ENCODE measurements at places on chromosomes 16 and 17.
A peak's percentile ranks its signal among the peaks of the same experiment; 100 is the strongest.

DNA sequence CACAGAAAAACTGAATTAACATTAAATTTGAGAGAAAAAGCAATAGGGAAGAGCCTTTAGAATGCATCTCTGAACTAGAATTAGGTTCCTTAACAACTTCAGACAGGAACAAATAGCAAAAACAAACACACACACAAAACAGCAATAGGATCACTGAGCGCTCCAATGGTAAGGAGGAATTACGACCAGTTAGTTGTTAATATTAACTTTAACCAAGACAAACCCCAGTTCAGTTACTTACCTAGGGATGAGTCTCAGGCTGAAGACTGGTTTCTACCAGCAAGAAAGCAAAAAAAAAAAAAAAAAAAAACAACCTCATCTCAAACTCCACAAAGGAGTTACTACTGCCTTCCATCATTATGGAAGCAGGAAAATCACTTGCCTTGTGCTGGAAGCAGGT is 14.6 kb downstream of the DHRS7B start:
- DNase-seq = no peak

- no peak for DNase-seq
Observed at GRCh38 chr17:57488856-57489255, 232.5 kb downstream of the MSI2 start.

DNA sequence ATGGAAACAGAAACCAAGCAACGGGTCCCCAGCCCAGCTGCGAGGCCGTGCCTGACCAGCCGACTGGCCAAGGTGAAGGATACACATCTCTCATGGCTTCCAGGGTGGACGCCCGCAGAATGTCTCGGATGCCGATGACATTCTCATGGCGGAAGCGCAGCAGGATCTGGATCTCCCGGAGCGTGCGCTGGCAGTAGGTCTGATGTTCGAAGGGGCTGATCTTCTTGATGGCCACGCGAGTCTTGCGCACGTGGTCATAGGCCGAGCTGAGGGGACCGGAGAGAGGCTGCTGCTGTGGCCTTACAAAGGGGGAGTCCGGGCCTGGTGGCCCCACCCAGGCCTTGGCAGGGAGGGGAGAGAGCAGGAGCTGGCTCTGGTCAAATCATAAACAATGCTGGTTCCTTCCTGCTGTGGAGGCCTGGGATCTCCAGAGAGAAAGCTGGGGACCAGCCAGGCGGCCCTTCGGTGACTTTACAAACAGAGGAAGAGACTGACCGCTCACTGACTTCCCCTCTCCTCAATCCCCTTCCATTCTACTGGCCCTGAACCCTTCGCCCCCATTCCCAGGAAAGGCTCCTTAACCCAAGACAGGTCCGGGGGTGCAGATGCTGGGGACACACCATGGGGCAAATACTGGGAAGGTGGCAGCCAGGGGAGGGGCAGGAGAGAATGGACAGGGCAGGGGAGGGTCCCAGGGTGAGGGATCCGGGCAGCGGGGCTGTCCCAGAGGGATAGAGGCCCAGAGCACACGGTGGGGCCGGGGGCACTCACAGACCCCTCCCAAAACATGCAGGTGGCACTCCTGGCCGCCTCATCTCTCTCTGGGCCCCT is 1.1 kb downstream of the MAPK3 start:
- DNase-seq = no peak

GRCh38 chr17:37067555-37068111 is 118.9 kb downstream of the AATF start:
- DNase-seq = no peak

GRCh38 chr17:75646638-75646992 is 13.4 kb downstream of the SMIM5 start:
- DNase-seq = no peak

DNA sequence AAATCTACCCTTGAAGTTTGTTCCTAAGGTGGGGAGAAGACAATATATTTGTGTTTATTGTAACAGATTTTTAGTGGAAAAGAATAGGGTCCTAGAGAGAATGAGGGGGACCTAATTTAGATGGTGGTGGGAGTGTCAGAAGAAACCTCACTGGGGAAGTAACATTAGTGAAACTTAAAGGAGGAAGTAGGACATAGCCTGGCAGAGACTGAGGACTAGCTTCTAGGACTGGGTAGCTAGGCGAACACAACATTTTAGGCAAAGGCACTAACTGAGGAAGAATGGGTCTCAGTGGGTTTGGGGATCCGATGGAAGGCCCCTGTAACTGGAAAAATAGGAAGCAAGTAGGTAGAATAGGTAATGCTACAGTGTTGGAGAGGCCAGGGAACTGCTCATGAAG is 4.2 kb upstream of the ARL2BP start:
- peak; percentile 20 for DNase-seq

GRCh38 chr17:8556074-8556473 is 74.5 kb downstream of the MYH10 start:
- no peak for DNase-seq

GRCh38 chr17:8479431-8479947 is 43.8 kb downstream of the NDEL1 start:
- no peak for DNase-seq

DNA sequence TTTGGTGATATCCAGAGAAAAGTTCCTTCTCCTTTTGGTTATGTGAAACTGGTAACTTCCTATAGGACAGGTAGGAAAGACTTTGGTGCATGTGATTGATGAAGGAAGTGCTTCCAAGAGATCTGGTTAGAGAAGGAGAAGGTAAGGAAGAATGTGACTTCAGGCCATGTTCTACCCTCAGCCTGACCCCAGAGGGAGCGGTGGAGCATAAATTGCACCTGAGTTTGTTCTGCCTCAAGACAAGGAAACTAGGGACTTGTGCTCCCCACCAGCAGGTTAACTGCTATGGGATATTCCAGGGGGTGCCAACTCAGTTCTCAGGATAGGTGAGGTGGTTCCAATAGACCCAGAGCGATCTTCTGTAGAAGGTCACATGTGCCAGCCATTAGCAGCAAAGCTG is 299.3 kb upstream of the XYLT1 start:
- DNase-seq = no peak

GRCh38 chr17:2419486-2419885 is 18.6 kb upstream of the MNT start:
- no peak for DNase-seq

DNA sequence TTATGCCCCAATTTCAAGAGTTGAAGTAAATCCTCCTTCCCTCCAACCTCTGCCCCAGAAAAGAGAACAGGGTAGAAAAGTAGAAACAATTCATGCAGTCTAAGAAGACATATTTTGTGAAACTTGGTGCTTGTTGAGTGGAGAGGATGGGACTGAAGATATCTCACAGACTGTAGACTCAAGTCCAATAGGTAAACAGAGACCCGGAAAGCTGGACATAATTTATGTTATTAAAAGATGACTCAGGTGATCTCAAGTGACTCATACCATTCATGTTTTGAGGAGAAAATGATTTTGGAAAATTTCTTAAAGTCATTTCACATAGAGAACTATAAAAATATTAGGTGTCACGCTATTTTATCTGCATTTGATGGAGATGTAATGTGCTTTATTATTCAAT is 203.1 kb upstream of the SOX9 start:
- DNase-seq = no peak

DNA sequence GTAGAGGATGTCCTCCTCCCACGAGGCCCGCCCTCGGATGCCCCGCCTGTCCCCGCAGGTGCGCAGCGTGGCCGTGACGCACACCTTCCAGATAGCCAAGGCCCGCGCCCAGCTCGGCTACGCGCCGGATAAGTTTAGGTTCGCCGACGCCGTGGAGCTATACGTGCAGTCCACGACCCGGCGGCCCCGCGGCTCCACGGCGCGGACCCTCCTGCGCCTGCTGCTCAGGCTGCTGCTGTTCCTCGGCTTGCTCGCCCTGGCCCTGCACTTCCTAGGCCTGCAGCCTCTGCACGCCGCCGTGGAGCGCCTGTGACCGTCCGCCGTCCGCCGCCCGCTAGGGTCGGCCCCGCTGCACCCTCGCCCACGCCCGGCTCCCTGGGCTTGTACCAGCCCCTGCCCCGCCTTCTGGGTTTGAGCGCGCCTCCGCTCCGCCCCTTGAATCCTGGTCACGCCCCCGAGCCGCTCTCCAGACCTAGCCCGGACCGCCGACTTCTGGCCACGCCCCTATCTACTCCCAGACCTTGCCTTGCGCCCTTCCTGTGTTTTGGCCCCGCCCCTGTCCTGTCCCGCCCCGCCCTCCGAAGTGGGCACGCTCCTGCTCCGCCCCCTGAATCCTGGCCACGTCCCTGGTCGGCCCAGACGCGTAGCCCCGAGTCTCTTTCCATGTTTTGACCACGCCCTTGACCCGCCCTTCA is 15.8 kb upstream of the EEF2K start:
- DNase-seq = peak; percentile 96

Data from GM13976 (cell line).